Smooth muscle cell of the coronary artery (primary cell): ENCODE measurements at places on chromosomes 4 and X. TPM values are rescaled to one million over a fixed set of nuclear protein-coding genes. Genes with fewer than 3 reads are reported as not detected.

Gene CYTL1
- 0.15 and 2.5 TPM in 2 replicates for total RNA-seq

Gene CEP44
- 6.1 and 13.5 TPM in 2 replicates for total RNA-seq

Gene MSL3
- 10.3 and 20.9 TPM in 2 replicates for total RNA-seq

Gene GABRG1
- not detected in 2 replicates for total RNA-seq

Gene ADH7
- total RNA-seq, result 0.70 TPM in 1 of 2 replicates, not detected in the other

Gene SH3D19
- 13.0 and 13.2 TPM in 2 replicates for total RNA-seq

Gene TNIP3
- under 0.01 TPM in 2 replicates for total RNA-seq

Gene RNF212
- total RNA-seq, result 0.60 and 0.82 TPM in 2 replicates

Gene SLC6A14
- total RNA-seq, result not detected in 2 replicates

Gene IL21
- not detected in 2 replicates for total RNA-seq

Gene ITIH6
- total RNA-seq, result not detected in 2 replicates

Gene TMEM150C
- 0.23 and 1.5 TPM in 2 replicates for total RNA-seq

Gene F9
- total RNA-seq, result not detected in 2 replicates

Gene STOX2
- 0.82 and 1.1 TPM in 2 replicates for total RNA-seq

Gene DNAJB14
- total RNA-seq, result 18.7 and 30.4 TPM in 2 replicates

Gene ARMCX4
- total RNA-seq, result 3.5 and 3.9 TPM in 2 replicates

Gene SASH3
- total RNA-seq, result not detected in 2 replicates

Gene IQSEC2
- 2.1 and 4.3 TPM in 2 replicates for total RNA-seq

Gene AKAP4
- not detected in 2 replicates for total RNA-seq

Gene TRO
- 5.9 and 18.3 TPM in 2 replicates for total RNA-seq

Gene MAGEA2B
- total RNA-seq, result not detected in 2 replicates

Gene CSAG2
- total RNA-seq, result not detected in 2 replicates

Gene FREM3
- 0.08 TPM in 1 of 2 replicates, not detected in the other for total RNA-seq

Gene FGFR3
- total RNA-seq, result 0.47 and 0.83 TPM in 2 replicates

Gene CXorf49
- not detected in 2 replicates for total RNA-seq

Gene GAGE12E
- total RNA-seq, result not detected in 2 replicates

Gene DSPP
- total RNA-seq, result not detected in 2 replicates

Gene PDCL2
- not detected in 2 replicates for total RNA-seq

Gene S100G
- not detected in 2 replicates for total RNA-seq

Gene ZNF718
- 3.2 and 3.6 TPM in 2 replicates for total RNA-seq

Gene GSX2
- total RNA-seq, result not detected in 2 replicates

Gene CT45A10
- total RNA-seq, result not detected in 2 replicates

Gene HDX
- 2.0 and 2.9 TPM in 2 replicates for total RNA-seq

Gene TEX13B
- total RNA-seq, result not detected in 2 replicates

Gene FAAH2
- total RNA-seq, result 0.15 TPM in 1 of 2 replicates, not detected in the other

Gene PSAPL1
- not detected in 2 replicates for total RNA-seq

Gene AADAT
- 0.47 and 2.3 TPM in 2 replicates for total RNA-seq

Gene ATP1B4
- total RNA-seq, result not detected in 2 replicates

Gene BTC
- total RNA-seq, result under 0.01 TPM in 2 replicates

Gene ELF2
- total RNA-seq, result 32.8 and 50.5 TPM in 2 replicates

Gene NAP1L3
- 1.9 and 10.3 TPM in 2 replicates for total RNA-seq

Gene METAP1
- total RNA-seq, result 21.5 and 146 TPM in 2 replicates

Gene CPXCR1
- not detected in 2 replicates for total RNA-seq

Gene MAGEA11
- not detected in 2 replicates for total RNA-seq

Gene CYBB
- not detected in 2 replicates for total RNA-seq

Gene DCAF4L1
- total RNA-seq, result under 0.01 and 0.12 TPM in 2 replicates

Gene USP17L29
- total RNA-seq, result not detected in 2 replicates

Gene GAGE12J
- total RNA-seq, result not detected in 2 replicates

Gene UGT2B28
- total RNA-seq, result not detected in 2 replicates

Gene EDA
- total RNA-seq, result 0.15 and 0.35 TPM in 2 replicates

Gene SMR3A
- not detected in 2 replicates for total RNA-seq
